ENCODE measurements at places on chromosomes 6 and 20. TPM values are rescaled to one million over a fixed set of nuclear protein-coding genes. Genes with fewer than 3 reads are reported as not detected.

DNA sequence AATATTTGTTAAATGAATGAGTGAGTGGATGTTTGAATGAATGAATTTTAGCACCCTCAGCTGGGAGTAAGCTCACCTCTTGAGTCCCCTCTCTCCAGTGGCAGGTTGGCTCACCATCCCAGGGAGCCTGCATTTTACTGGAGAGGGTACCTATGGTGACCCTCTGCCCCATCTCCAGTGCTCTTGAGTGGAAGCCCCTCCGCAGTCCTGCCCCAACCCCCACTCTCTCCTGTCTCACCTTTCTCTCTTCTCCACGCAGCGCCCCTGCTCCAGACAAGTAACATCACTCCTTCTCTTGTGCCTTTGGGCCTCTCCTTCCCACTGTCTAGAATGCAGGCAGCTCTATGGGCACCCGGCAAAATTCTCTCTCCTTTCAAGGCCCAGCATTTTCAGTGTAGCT lies 11.3 kb downstream of the TGM3 start:
- DNase-seq = no peak

GRCh38 chr20:45972500-45973183 lies 639 bp upstream of the ZNF335 start:
- no peak for DNase-seq

DNA sequence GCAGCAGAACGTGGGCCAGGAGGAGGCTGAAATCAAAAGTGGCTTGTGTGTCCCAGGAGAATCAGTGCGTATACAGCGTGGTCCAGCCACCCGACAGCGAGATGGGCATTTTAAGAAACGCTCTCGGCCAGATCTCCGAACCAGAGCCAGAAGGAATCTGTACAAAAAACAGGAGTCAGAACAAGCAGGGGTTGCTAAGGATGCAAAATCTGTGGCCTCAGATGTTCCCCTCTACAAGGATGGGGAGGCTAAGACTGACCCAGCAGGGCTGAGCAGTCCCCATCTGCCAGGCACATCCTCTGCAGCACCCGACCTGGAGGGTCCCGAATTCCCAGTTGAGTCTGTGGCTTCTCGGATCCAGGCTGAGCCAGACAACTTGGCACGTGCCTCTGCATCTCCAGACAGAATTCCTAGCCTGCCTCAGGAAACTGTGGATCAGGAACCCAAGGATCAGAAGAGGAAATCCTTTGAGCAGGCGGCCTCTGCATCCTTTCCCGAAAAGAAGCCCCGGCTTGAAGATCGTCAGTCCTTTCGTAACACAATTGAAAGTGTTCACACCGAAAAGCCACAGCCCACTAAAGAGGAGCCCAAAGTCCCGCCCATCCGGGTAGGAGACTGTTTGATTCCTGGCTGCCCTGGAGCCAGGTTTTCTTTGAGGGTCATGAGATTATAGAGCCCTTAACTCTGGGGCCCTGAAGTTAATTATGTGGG lies 75.3 kb downstream of the ASXL1 start:
- DNase-seq = no peak

- no peak for DNase-seq
Observed at GRCh38 chr6:155807243-155807642, 351.6 kb upstream of the NOX3 start.

GRCh38 chr6:160510199-160510598 lies 153.9 kb downstream of the LPA start:
- DNase-seq = no peak

- DNase-seq = no peak
Observed at GRCh38 chr6:140203661-140204147, 829.3 kb upstream of the CITED2 start.

DNA sequence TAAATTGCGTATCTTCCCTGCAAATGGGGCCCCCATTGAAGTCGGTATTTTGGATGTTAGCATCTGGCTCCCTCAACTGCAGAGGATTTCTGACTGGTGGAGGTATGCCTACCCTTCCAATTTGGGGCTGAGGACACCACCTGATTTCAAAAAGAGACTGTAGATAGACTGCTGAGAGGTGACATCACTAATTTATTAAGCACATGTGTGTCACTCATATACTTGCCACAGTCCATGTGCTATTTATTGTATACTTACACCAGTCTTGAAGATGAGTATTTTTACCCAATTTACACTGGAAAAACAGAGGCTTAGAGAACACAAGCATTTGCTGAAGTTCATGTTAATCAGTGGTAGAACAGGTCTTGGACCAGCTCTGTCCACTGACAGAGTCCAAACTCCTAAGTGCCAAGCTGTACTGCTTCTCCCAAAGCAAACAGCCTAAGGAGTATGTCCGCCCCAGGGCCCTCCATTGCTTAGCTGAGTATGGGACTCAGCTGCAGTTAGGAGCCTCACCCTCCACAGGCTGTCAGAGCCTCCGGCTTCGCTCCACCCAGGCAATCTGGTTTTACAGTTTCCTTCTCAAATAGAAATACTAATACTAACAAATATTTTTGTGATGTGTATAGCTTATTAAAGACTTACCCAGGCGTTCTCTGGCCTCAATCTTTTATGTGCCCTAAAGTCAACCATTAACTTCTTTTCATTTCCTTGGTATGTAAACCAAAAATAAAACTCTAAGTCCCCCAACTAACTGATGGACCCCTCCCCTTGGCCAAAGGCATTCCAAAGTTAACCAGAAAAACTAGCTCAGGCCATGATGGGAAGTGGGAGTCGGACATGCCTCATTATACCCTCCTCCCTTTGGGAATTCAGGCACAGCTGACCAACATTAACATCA lies 17.5 kb downstream of the RIN2 start:
- DNase-seq = no peak

GRCh38 chr20:25549843-25550477 lies 35.4 kb downstream of the NINL start:
- no peak for DNase-seq

DNA sequence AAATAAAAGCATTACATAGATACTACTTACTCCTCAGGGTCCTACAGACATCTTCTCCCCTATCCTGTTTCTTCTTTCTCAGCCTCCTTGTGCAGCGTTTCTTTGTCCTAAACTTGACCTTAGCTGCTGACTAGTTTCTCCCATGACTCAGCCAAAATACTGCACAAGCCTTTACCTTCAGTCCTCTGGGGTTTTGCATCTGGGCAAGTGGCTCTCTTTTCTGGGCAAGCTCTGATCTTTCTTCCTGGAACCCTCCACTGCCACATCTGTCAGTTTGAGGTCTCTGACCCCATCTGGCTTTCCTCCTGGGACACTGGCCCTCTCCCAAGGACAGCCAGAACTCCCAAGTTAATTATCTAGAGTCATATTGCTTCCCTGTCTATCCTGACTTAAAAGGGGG lies 838.4 kb downstream of the DHX35 start:
- no peak for DNase-seq

DNA sequence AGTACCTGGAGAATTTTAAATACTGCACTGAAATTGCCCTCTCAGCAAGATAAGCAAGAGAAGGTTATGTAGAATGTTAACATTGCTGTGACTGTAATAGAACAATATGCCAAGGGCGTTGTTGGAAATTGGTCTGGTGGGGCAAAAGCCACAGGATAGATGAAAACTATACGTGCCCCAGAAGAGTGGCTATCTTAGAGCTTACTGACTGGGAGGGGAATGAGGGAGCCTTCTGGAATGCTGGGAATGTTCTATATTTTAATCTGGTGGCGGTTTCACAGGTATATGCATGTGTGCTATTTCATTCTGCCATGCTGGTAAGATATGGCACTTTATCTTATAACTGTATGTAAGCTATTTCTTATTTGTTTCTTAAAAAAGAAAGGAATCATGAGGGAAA lies 35.2 kb upstream of the YWHAB start:
- DNase-seq = no peak

DNA sequence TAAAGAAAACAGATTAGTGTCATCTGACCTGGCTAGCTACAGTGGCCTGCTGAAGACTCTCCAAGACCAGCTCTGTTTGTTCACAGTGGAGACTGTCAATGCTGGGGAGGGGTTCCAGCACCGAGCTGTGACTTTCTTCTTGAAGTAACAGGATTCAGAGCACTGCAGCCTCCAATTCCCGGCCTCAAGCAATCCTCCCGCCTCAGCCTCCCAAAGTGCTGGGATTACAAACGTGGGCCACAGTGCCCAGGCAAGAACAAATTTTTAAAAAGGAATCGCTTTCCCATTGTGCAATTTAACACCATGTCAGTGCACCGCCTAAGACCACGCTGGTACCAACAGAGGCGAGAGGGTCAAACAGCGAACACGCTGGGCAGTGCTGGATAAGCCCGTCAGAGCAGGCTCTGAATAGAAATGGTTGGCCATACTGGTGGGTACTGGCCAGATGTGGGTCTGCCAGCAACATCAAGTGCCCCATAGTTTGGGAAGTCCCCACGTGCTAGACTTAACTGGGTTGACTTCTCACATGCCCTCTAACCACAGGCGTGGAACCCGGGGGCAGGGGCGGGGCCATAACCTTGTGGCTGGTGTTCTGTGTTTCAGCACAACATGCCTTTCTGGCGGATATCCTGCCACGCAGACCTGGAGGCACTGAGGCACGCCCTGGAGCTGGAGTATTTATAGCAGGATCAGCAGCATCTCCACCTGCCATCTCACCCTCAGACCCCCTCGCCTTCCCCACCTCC lies 168.9 kb downstream of the ZMYND8 start:
- no peak for DNase-seq

DNA sequence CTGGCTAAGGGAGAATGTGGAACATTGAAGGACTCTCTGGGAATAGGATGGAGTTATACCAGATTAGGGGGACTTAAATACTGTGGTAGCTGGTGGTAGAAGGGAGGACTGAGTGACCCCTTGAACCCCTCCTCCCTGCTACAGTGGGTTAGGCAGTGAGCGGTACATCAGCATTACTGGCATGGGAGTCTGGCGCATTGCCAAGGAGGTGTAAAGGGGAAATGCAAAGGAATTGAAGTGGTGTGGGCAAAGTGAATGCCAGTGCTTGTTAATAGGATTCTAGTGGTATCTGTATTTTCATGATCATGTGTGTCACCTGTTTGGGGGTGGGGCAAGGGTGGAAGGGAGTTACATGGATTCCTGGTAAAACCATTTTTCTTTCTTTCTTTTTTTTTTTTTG lies 60.1 kb downstream of the GFRA4 start:
- DNase-seq = no peak

DNA sequence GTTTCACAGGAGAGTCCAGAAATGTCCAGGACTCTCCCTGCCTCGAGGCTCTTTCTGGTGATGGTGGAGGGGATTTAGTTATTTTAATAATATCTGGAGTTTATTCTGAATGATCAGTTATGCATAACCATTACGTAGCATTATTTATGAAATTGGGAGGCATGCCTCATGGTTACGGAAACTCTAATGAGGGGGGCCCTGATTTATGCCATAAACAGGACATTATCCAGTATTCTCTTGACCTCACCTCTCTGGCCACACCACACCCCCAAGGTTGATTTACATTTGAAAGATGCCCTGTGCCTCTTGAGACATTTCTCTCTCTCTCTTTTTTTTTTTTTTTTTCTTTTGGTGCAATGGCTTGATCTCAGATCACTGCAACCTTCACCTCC lies 268.8 kb downstream of the TFAP2C start:
- DNase-seq = no peak

- DNase-seq = no peak
Observed at GRCh38 chr6:36853325-36853724, 14.1 kb upstream of the CPNE5 start.

- DNase-seq = no peak
Observed at GRCh38 chr6:121890307-121890910, 455.0 kb downstream of the GJA1 start.

- no peak for DNase-seq
Observed at GRCh38 chr20:3766422-3767109, 987 bp downstream of the ADISSP start.

DNA sequence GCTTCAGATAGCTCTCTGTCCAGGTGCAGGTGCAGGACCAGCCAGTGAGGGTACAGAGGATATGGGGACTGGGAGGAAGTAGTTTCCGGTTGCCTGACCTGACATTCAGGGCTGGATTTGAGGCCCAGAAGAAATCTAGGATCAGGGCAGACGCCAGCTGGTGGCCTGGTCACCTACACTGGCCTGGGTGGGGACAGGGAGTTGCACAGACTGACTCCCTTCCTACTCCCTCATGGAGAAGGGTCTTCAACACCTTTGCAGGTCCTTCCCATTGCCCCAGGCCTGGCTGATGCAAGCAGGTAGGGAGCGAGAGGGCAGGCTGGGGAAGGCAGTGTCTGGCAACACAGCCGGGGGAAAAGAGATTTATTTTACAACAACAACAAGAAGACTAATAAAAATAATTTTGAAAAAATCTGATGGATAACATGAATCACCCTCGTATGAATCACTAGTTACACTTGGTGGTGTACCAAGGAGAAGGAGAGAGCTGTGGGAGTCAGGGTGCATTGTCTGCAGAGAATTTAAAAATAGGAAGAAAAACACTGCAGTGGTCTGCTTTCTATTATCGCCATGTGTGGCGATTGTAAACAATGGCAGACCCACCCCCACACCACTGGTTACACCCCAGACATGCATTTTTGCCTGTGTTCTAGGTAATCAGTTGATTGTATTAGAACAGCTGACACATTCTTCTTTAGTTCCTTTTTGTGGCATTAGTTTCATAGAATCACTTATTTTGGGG lies 62.3 kb upstream of the SNX9 start:
- no peak for DNase-seq

GRCh38 chr6:127343809-127344659 lies 625 bp upstream of the ECHDC1 start:
- no peak for DNase-seq

DNA sequence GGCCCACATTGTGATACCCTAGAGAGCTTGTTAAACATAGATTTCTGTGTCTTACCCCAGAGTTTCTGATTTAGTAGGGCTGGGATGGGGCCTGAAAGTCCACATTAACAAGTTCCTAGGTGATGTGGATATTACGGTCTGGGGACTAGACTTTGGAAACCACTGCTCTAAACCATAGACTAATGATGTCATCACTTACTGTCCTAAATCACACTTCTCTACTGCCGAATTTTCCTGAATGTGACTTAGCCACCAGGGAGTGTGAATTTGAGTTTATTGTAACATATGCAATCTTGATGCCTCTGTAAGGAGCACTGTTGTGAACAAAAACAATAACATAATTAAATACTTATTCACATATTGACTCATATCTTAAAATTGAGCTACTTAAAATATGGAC lies 165.6 kb downstream of the BTBD3 start:
- DNase-seq = no peak

- no peak for DNase-seq
Observed at GRCh38 chr6:53833155-53833554, 38.4 kb downstream of the LRRC1 start.

DNA sequence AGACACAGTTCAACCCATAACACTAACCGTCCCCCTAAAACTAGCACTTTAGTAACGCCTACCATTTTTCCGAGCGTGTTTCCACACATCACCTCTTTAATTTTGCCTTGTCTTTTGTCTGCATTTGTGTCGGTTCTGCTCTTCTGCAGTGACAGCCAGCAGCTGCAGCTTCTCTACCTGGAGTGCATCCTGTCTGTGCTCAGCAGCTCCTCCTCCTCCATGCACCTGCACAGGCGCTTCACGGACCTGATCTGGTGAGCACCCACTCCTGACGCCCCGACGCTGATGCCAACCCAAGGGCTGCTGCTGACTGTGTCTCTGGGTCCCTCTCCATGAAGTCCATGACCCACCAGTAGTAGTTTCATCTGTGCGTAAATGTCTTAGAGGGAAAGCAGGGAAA lies 35.4 kb upstream of the PBOV1 start:
- no peak for DNase-seq

Gene CD109
- total RNA-seq = 24.4 TPM

Gene C20orf96
- total RNA-seq = 9.5 TPM

Gene CCN5
- total RNA-seq = not detected

Gene BTBD3
- 13.2 TPM for total RNA-seq

Gene AVP
- total RNA-seq = not detected

Data from activated T-helper 2 cell treated with anti-CD3 and anti-CD28 coated beads, Interferon-gamma antibody, Interleukin-2, Interleukin-4, amounts not matched to agents 10 μg/mL and 5 μg/mL and 100 μg/mL, durations not matched to agents 14 hours and 24 hours and 36 hours (primary cell).